Left colon (tissue), 2 donors: ENCODE measurements at places on chromosomes 5 and 9. TPM values are rescaled to one million over a fixed set of nuclear protein-coding genes. Genes with fewer than 3 reads are reported as not detected.

Gene CDO1
- 0.55 TPM for total RNA-seq

Gene FGF18
- 0.31 TPM for total RNA-seq

Gene IFNW1
- not detected for total RNA-seq

Gene NDUFS6
- total RNA-seq, result 50.4 TPM

Gene SEMA6A
- total RNA-seq, result 103 TPM

Gene LVRN
- 0.52 TPM for total RNA-seq

Gene SLC25A2
- total RNA-seq, result 0.95 TPM

Gene FAM153A
- 8.5 TPM for total RNA-seq

- DNase-seq, result no peak
Measured at GRCh38 chr9:79687131-79687447, 115.3 kb downstream of the TLE4 start.

GRCh38 chr5:27947088-27947487, 908.7 kb upstream of the CDH9 start:
- DNase-seq, result no peak

GRCh38 chr5:180387798-180388197, 34.7 kb upstream of the GFPT2 start:
- DNase-seq, result no peak

GRCh38 chr9:83630938-83631457, 8.1 kb downstream of the IDNK start:
- no peak for DNase-seq

GRCh38 chr9:121885345-121885901, 207.7 kb downstream of the TTLL11 start:
- no peak for DNase-seq

DNA sequence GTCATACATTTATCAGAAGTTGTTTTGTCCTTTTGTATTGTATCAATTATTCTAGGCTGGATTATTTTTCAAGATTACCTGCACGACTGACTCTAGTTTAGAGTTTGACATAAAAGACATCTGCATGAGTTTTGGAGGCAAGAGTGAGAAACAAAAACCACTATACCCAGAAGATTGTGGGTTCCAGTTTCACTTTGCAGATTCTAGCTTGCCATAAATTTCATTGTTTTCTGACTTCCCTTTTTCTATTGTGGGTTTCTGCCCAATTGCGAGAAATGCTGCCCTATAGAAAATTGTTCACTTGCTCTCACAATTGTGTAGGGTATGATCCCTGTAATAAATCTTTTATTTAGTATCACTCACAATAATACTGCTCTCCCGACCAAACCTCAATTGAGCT, 1043.4 kb upstream of the CDH10 start:
- no peak for DNase-seq

DNA sequence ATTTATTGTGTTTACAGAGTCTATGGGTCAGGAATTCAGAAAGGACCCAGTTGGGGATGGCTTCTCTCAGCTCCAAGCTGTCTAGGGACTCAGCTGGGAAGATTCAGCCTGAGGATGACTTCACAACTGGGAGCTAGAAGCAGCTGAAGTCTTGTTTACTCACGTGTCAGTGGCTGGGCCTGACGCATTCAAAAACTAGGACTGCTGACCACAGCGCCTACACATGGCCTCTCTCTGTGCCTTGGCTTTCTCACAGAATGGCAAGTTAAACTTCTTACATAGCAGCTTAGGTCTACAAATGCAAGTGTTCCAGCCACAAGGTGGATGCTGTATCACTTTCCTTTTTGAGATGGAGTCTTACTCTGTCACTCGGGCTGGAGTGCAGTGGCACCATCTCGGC, 16.3 kb upstream of the PPP2CA start:
- DNase-seq, result no peak

GRCh38 chr9:74817281-74817810, 70.4 kb downstream of the TRPM6 start:
- peak; percentile 48 for DNase-seq

DNA sequence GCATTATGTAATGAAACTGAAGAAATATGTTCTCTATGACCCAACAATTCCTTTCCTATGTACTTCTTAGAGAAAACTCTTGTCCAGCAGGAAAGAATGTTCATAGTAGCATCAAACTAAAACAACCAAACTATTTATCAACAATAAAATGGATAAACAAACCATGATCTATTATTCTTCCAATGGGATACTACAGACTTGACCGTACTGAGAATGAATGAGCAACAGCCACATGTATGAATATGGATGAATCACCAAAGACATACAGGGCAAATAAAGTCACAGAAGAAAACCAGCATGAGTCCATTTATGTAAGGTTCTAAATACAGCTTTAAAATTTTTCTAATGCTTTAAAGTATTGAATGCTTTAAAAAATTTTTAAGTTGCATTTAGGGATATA, 73.6 kb upstream of the SUSD1 start:
- no peak for DNase-seq

DNA sequence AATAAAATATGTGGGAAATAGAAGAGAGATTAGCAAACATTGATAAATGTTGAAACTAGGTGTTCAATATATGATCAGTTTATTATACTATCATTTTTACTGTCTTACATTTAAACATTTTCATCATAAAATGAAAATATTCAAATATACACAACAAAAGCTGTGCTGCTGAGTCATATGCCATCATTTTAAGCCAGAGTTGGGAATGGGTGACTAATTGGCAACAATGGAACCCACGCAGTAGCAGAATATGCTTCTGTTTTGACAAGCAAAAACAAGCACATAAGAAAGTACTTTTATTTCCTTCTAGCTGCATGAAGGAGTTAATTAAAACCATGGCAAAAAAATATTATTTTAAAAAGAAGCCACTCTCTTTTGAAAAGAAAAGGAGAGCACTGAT, 340.0 kb upstream of the EDIL3 start:
- no peak for DNase-seq

GRCh38 chr5:170907758-170908157, 45.9 kb downstream of the RANBP17 start:
- no peak for DNase-seq

GRCh38 chr5:171848006-171848405, 62.4 kb downstream of the SMIM23 start:
- DNase-seq, result no peak
